ENCODE measurements at places on chromosomes 2 and 18. TPM values are rescaled to one million over a fixed set of nuclear protein-coding genes. Genes with fewer than 3 reads are reported as not detected.

- no peak for DNase-seq
These were observed 3.2 kb downstream of the TRAK2 start for GRCh38 chr2:201448061-201448460.

- no peak for DNase-seq
These were observed 458.0 kb upstream of the HS6ST1 start for GRCh38 chr2:128776461-128777195.

GRCh38 chr2:147204102-147204501 lies 640.7 kb upstream of the ACVR2A start:
- DNase-seq: no peak

The MYL12B gene
- polyA plus RNA-seq: 1,169 TPM

DNA sequence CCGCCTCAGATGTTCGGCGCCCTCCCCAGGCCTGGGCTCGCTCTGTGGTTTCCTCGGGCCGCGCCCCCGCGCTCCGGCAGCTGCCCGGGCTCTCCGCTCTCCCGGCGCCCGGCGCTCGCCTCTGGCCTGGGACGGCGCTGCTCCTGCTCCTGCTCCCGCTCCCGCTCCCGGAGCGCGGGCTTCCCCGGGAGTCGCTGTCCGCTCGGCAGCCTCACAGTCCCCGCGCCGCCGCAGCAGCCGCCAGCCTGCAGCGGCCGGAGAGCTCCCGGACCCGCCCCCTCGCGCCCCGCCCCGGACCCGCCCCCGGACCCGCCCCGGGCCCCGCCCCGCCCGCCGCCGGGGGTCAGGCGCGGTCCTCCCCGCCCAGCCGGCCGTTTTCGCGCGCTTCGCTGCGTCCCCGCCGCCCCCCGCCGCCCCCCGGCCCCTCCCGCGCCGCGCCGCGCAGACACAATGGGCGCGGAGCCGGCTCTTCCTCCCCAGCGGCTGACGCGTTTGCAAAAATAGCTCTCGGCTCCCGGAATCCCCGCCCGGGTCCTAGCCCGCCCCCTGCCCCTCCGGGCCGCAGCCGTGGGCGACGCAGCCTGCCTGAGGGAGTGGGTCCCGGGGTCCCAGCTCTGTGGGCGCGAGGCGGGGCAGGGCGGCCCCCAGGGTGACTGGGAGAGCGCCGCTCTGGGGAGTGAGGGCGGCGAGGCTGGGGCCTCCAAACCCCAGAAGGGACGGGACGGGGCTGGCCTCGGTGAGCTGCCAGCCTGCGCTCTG lies at the start of gene ARL4C:
ARL4C (minus strand) TSS at position 247 of the 759 bp plus-strand sequence. CDS start 495 bp downstream, outside the sequence.
- peak; percentile 76 for DNase-seq

DNA sequence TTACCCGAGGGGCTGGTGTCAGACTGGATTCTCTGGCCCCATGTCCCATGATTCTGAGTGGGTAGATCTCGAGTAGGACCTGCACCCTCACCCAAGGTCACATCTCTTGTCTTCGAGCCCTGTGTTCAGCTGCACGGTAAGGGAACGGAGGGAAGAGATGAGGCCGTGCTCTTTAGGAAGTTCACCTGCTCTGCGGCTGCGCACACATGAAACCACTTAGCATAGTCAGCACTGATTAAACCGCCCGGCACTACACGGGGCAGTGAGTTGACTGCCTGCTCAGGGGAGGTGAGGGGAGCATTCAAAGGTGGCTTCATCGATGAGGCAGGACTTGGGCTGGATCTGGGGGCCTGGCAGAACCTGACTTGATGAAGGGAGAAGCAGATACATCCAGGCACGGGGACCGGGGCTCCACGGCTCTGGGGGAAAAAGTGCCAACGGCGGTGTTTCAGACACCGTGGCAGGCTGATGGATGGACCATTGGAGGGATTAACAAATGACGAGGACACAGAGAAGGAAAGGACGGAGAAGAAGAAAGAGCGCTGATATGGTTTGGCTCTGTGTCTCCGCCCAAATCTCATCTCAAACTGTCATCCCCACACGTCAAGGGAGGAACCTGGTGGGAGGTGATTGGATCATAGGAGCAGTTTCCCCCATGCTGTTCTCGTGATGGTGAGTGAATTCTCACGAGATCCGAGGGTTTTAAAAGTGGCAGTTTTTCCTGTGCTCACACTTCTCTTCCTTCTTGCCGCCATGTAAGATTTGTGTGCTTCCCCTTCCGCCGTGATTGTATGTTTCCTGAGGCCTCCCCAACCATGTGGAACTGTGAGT lies 248.6 kb downstream of the CYP26B1 start:
- DNase-seq: no peak

The POLR1A gene
- polyA plus RNA-seq: 0.87 TPM

GRCh38 chr2:43894743-43895142 lies 56.0 kb downstream of the ABCG8 start:
- no peak for DNase-seq

GRCh38 chr2:238167761-238168160 lies 9.0 kb downstream of the ERFE start:
- no peak for DNase-seq

- no peak for DNase-seq
These were observed 105.4 kb downstream of the POLR1A start for GRCh38 chr2:86000131-86000937.

- no peak for DNase-seq
These were observed 3.7 kb upstream of the ESPNL start for GRCh38 chr2:238096311-238097011.

GRCh38 chr2:12929758-12930157 lies 213.0 kb downstream of the TRIB2 start:
- DNase-seq: no peak

The SOCS6 gene
- 0.31 TPM for polyA plus RNA-seq

- DNase-seq: no peak
These were observed 159.4 kb downstream of the RBM43 start for GRCh38 chr2:151102226-151102625.

DNA sequence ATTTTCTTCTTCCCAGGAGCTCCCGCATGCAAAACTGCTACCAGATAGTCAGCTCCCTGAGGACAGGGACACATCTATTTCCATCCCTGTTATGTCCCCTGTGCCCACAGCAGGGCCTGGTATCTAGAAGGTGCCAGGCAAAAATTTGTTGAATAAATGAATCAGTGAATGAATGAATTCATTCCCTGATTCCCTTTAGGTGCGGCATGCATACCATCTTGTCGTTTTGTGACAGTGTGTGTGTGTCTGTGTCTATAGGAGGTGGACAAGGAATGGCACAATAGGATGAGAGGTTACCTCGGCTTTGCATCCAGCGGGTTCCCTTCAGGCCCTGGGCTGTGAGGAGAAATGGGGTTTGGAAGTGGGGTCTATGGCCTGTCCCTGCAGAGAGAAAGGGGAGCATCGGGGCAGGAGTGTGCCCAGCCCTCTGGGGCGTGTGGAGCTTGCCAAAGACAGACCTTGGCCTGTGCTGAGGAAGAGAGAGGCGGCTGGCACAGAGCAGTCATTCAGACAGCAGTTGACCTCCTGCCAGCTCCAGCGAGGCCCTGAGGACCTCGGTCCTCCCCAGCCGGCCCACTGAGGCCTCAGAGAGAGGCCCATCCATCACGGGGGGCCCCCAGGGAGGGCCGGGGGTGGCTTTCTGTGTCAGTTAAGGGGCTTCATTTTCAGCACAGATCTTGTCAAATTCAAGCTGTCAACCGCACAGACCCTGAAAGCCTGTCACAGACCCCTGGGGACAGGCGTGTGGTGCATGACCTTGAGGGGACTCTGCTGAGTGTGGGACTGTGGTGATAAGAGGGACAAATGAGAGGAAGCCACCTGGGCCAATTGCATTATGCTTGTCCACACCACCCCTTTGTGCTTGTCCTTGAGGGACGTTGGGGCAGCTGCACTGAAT lies 125.9 kb upstream of the CXCR4 start:
- DNase-seq: no peak

DNA sequence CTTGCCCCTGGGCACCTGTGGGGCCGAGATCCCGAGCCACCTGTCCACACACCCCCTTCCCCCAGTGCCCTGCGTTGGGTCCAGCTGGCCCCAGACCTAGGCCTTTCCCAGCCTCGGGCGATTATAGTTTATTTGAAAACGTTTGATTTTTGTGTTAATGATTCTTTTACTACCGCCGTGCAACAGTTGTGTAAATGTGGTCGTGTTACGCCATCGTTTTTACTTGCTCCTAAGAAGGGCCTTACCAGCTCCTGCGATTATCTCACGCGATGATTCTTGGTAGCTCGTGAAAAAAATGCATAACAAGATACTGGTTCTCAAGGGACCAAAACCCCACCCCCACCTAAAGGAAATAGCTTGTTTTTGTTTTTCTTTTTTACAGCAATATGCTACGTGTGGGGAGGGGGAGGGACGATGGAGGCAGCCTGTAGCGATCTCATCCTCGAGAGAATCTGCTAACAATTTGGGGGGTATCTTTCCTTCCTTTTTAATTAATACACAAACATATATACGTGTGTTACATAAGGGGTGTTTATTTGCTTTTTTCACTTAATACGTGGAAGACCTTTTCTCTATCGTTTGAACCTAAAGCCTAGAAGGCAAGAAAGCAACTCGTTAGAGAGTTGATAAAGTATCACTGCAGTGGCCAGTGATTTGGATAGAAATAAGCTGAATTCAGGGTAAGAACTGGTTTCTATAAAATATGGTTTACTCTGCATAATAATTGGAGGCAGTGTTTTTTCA lies 1.0 kb downstream of the ZDBF2 start:
- no peak for DNase-seq

The RIOK3 gene
- polyA plus RNA-seq: 39.1 TPM

DNA sequence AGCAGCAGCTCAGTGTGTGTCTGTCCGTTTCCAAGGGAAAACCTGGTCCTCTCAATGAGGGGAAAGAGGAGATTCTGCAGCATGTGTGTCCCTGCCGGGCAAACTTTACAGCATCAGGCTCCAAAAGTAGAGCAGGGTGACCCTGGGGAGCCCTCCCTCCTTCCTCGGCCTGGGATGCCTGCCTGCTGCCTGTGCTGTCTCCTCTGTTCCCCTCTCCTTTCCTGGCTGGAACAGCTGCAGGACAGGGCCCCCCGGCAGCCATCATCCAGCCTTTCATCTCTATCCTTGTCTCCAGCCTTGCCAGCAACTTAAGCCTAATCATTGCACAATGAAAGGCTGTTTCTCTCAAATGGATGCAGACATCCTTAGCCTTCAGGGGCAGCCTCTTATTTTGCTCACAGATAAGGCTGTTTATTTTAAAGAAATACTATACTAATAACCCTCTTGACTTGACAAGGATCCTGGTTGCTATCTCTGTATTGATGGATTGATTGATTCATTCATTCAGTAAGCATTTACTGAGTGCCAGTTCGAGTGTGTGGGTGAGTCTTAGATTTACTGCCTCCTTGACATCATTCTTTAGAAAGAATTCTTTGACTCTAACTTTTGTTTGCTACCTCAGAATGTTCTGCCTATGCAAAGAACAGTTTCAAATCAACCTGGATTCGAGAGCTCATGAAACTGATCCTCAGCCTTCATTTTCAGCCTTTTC lies 40.6 kb upstream of the EDAR start:
- no peak for DNase-seq

DNA sequence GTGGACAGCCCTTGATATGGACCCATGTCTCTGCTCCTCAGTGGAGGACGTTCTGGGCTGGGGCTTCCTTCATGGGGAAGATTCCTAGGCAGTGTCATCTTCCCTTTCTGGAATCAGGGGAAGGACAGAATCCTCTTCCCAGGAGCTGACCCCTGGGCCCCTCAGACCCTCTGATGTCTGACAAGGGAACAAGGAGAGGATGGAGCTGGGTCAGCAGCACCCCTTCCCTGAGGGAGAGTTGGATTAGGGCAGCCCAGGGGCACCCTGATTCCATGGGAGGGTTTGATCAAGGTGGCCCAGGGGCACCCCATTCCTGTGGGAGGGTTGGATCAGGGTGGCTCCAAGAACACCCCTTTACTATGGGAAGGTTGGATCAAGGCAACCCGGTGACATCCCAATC lies 86.5 kb downstream of the ACKR3 start:
- DNase-seq: no peak

GRCh38 chr2:47519604-47520301 lies 116.8 kb downstream of the MSH2 start:
- DNase-seq: no peak

DNA sequence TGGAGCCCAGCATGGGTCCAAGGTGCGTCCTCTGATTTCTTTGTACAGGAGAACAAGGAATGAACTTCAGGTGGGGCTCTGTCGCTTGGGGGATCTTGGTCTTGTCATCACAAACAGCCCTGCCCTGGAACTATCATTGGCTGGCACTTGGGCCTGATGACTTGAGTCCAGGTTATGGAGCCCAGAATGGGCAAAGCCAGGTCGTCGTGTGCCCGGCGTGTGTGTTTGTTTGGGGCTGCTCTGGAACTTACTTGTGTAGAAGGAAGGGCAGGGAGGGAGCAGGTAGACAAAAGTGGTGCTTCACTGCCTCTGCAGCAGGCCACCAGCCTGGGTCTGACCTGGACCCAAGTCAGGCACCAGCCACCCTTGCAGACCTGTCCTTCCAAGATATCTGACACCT lies 306.3 kb upstream of the HS6ST1 start:
- DNase-seq: no peak

DNA sequence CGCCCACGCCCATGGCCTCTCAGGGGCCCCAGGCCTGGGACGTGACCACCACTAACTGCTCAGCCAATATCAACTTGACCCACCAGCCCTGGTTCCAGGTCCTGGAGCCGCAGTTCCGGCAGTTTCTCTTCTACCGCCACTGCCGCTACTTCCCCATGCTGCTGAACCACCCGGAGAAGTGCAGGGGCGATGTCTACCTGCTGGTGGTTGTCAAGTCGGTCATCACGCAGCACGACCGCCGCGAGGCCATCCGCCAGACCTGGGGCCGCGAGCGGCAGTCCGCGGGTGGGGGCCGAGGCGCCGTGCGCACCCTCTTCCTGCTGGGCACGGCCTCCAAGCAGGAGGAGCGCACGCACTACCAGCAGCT lies 2.4 kb downstream of the B3GNT7 start:
- DNase-seq: no peak

The RFX8 gene
- not detected for polyA plus RNA-seq

DNA sequence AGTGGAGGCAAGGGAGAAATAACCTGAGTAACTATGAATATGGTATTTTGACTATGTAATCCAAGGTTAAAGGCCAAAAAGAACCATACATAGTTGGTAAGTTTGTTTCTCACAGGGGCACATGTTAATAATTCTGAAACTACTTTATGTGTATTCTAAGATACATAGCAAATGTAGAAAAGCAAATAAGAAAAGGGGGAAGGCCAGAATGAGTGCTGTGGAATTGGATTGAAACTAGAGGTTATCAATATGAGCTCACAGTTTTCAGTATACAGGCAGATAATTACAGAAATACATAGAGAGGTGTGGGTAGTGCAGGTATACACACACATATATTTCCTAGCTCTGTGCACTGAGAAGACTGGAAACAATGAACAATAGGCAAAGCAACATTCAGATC lies 13.7 kb downstream of the INO80C start:
- no peak for DNase-seq

The PLEK gene
- polyA plus RNA-seq: 7.3 TPM
